ENCODE measurements at places on chromosomes 2 and 18. TPM values are rescaled to one million over a fixed set of nuclear protein-coding genes. Genes with fewer than 3 reads are reported as not detected.

GRCh38 chr2:235493402-235493774 is 455 bp upstream of the AGAP1 start:
- H3K27me3 ChIP-seq: no peaks in the 10 kb centered on the region
- H3K4me1 ChIP-seq: peaks cover 3% of the 10 kb centered on the region
- DNase-seq: no peak

DNA sequence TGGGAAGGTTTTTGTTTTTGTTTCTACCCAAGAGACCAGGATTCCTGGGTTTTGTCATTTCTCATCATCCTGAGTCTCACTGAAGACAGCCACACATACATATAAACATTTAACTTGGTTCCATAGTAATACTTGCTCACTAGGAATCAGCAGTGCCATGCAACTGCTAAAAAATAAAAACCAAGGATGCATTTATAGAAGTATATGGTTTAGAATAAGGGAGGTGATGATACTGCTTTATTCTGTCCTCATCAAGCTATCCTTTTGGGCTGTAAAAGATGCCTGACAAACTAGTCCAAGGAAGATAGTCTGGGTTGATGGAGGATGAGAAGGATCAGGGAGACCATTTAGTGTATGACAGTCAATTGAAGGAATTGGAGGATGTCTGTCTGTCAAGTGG is 740 bp downstream of the SPATA3 start:
- DNase-seq: no peak
- no peaks in the 10 kb centered on the region for H3K4me1 ChIP-seq

GRCh38 chr2:143690235-143690634 is 561.0 kb downstream of the ARHGAP15 start:
- H3K4me1 ChIP-seq: no peaks in the 10 kb centered on the region
- no peak for DNase-seq
- no peak overlapping the region for H3K27ac ChIP-seq
- no peak overlapping the region for H3K4me3 ChIP-seq
- H3K27me3 ChIP-seq: no peaks in the 10 kb centered on the region
- no peaks in the 10 kb centered on the region for H3K36me3 ChIP-seq

- no peak overlapping the region for H3K27ac ChIP-seq
- no peaks in the 10 kb centered on the region for H3K4me1 ChIP-seq
- DNase-seq: no peak
- H3K36me3 ChIP-seq: no peaks in the 10 kb centered on the region
- H3K4me3 ChIP-seq: no peak overlapping the region
Observed at GRCh38 chr2:54891909-54892308, 158.3 kb downstream of the RTN4 start.

DNA sequence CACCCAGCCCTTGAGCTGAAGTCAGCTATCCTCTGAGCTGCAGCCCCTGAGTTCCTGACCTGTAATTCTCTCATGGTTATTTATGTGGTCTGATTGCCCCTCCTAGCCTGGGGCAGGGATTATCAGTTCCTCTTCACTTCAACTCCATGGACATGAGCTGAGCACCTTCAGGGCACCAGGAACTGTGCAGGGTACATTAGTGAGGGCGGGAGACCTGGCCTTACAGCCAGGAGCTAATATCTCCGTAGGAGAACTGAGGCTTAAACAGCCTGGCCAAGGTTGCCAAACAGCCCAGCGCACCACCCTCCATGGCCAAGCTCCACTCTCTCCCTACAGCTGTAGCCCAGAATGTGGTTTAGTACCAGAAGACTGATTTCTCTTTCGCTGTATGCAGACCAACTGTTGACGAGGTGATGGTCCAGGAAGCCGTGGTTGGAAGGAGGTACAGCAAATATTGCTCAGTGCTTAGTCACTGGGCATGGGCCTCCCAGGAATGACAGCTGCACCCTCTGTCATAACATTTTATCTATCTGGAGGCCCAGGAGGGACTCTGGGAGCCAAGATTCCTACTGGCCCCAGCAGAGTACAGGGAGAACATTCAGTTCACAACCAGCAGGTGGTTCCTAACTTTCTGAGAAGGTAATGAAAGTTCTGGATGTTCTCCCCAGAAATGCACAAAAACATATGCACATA is 228.7 kb upstream of the SIX2 start:
- peaks cover 3% of the 10 kb centered on the region for H3K4me1 ChIP-seq
- H3K27ac ChIP-seq: no peak overlapping the region
- no peak for DNase-seq
- H3K36me3 ChIP-seq: no peaks in the 10 kb centered on the region
- H3K4me3 ChIP-seq: no peak overlapping the region
- H3K27me3 ChIP-seq: no peaks in the 10 kb centered on the region

GRCh38 chr2:220296174-220296573 is 668.7 kb downstream of the SLC4A3 start:
- no peak overlapping the region for H3K4me3 ChIP-seq
- no peaks in the 10 kb centered on the region for H3K4me1 ChIP-seq

- no peak overlapping the region for H3K27ac ChIP-seq
- H3K4me3 ChIP-seq: no peak overlapping the region
- no peaks in the 10 kb centered on the region for H3K36me3 ChIP-seq
- DNase-seq: no peak
- no peaks in the 10 kb centered on the region for H3K27me3 ChIP-seq
Observed at GRCh38 chr18:54558609-54559585, 32.1 kb upstream of the DYNAP start.

DNA sequence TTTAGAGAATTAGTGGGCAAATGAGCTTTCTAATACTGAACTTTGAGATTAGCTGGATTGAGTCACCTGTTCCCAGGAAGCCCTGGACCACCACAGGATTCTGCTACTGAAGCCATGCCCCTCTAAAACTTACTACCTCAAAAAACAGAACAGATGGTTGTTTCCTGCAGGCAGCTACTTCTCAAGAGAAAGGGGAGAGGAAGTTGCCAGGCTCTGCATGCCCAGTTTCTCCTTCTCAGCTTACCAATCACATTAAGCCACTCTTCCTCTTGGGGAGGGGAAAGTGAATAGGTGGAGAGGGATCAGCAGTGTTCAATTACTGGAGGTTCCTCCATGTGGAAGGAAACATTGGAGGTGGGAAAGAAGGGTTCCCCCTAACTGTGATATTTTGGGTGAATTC is 24.9 kb upstream of the C1GALT1C1L start:
- H3K4me3 ChIP-seq: no peak overlapping the region
- no peaks in the 10 kb centered on the region for H3K27me3 ChIP-seq
- H3K27ac ChIP-seq: no peak overlapping the region
- peaks cover 3% of the 10 kb centered on the region for H3K4me1 ChIP-seq
- no peaks in the 10 kb centered on the region for H3K36me3 ChIP-seq

DNA sequence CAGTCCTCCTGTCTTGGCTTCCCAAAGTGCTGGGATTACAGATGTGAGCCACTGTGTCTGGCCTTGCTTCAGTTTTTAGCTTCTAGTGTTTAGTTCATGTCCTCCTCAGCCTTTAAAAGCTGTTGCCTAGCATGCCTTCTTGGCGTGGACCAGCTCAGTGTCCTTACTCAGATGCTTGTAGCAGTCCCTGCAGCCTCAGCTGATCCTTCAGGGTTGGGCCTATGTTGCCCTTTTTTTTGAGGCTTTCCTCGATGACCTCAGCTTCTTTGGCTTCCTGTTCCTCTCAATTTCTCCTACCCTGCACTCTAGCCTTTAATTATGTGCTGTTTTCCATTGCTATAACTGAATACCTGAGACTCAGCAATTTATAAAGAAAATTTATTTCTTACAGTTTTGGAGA is 57.7 kb downstream of the TANC1 start:
- no peaks in the 10 kb centered on the region for H3K27me3 ChIP-seq
- no peak overlapping the region for H3K27ac ChIP-seq
- DNase-seq: no peak

DNA sequence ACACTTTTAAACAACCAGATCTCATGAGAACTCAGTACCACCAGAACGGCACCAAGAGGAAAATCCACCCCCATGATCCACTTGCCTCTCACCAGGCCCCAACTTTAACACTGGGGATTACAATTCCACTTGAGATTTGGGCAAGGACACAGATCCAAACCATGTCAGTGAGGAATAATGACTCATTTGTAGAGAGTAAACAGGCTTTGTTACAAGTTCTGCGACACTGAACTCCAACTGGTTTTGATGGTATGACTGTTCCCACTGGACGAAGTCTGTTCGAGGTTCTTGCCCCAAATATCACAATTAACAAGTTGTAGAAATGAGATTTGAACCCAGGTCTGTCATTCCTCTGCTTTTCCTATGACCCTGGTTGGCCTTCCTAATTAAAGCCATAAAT is 718.1 kb upstream of the ID2 start:
- no peaks in the 10 kb centered on the region for H3K36me3 ChIP-seq
- DNase-seq: no peak
- no peaks in the 10 kb centered on the region for H3K27me3 ChIP-seq
- H3K4me1 ChIP-seq: no peaks in the 10 kb centered on the region
- no peak overlapping the region for H3K4me3 ChIP-seq

GRCh38 chr2:216632346-216632951 is 771 bp upstream of the IGFBP2 start:
- no peak overlapping the region for H3K4me3 ChIP-seq
- DNase-seq: no peak
- no peaks in the 10 kb centered on the region for H3K36me3 ChIP-seq
- H3K4me1 ChIP-seq: peaks cover 11% of the 10 kb centered on the region
- no peaks in the 10 kb centered on the region for H3K27me3 ChIP-seq
- no peak overlapping the region for H3K27ac ChIP-seq

DNA sequence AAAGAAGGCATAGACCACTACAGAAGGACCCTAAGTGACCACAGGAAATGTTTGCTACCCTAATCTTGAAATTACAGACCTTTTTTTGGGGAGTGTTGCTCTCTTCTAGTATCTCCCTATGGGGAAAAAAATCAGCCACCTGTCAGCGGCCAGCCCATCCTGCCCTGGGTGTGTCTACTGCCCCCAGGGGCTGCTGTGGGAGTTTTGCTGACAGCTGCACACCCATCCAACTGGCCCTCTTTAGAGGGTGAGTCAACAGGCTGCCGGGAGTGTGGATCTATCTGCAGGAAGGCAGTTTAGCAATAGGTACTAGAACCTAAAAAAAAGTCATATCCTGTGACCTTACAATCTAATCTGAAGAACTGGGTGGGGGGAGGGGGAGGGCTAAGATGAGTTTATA is 796 bp upstream of the DYSF start:
- H3K27me3 ChIP-seq: no peaks in the 10 kb centered on the region
- no peaks in the 10 kb centered on the region for H3K36me3 ChIP-seq
- no peak overlapping the region for H3K4me3 ChIP-seq
- H3K27ac ChIP-seq: no peak overlapping the region
- no peaks in the 10 kb centered on the region for H3K4me1 ChIP-seq
- no peak for DNase-seq

GRCh38 chr2:47720036-47720435 is 62.9 kb upstream of the MSH6 start:
- DNase-seq: no peak
- no peak overlapping the region for H3K27ac ChIP-seq
- H3K27me3 ChIP-seq: no peaks in the 10 kb centered on the region
- H3K36me3 ChIP-seq: no peaks in the 10 kb centered on the region
- no peaks in the 10 kb centered on the region for H3K4me1 ChIP-seq

DNA sequence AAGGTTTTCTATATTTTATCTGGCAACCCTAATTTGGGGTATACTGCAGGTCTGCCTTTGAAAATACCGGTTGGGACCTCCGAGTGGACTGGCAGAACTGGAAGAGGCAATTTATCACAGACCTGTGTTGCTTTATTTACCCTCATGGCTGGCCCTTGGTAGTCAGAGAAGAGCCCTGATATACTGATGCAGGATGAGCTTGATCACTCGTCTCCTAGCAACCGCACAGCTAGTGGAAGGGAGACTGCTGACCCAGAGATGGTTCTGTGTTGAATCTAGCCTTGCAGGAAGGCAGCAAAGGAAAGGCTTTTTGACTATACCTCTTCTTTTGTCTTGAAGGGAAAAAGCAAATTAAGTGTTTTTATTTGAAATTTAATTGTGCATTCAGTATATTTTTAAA is 154.7 kb downstream of the EML6 start:
- no peaks in the 10 kb centered on the region for H3K36me3 ChIP-seq
- H3K27ac ChIP-seq: no peak overlapping the region
- no peak overlapping the region for H3K4me3 ChIP-seq
- peaks cover 1% of the 10 kb centered on the region for H3K4me1 ChIP-seq
- no peak for DNase-seq
- H3K27me3 ChIP-seq: no peaks in the 10 kb centered on the region

- no peak overlapping the region for H3K4me3 ChIP-seq
- no peaks in the 10 kb centered on the region for H3K4me1 ChIP-seq
- H3K36me3 ChIP-seq: no peaks in the 10 kb centered on the region
Observed at GRCh38 chr2:104092886-104093285, 761.0 kb upstream of the POU3F3 start.

DNA sequence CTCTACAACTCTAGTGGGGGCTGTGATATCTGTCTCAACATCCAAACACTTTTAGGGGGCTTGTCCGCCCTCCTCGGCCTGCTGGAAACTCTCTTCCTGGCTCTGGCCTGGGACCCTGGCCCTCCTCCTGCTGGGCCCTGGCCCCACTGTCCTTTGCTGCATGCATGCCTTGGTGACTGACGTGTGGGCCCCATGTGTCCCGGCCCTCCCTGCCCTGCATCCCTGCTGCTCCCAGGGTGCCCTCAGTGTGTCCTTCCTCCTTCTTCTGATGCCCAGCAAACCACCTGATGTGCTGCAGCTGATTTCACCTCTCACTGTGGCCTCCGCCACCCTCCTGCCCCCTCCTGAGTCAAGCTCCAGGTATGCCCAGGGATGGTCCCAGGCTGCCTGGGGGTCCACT is 101.7 kb downstream of the SEPTIN10 start:
- no peak overlapping the region for H3K4me3 ChIP-seq
- H3K4me1 ChIP-seq: peaks cover 10% of the 10 kb centered on the region
- no peaks in the 10 kb centered on the region for H3K27me3 ChIP-seq
- H3K36me3 ChIP-seq: no peaks in the 10 kb centered on the region

- no peak overlapping the region for H3K4me3 ChIP-seq
- no peaks in the 10 kb centered on the region for H3K4me1 ChIP-seq
- H3K27me3 ChIP-seq: no peaks in the 10 kb centered on the region
- no peak overlapping the region for H3K27ac ChIP-seq
- no peaks in the 10 kb centered on the region for H3K36me3 ChIP-seq
Observed at GRCh38 chr2:101401326-101401665, 14.0 kb upstream of the CREG2 start.

- no peak overlapping the region for H3K4me3 ChIP-seq
- peaks cover 5% of the 10 kb centered on the region for H3K4me1 ChIP-seq
- no peak for DNase-seq
- H3K36me3 ChIP-seq: no peaks in the 10 kb centered on the region
- H3K27me3 ChIP-seq: no peaks in the 10 kb centered on the region
Observed at GRCh38 chr2:200318940-200319435, 12.5 kb downstream of the SPATS2L start.

GRCh38 chr2:193695367-193695766 is 1500.6 kb upstream of the TMEFF2 start:
- H3K27ac ChIP-seq: no peak overlapping the region
- H3K4me1 ChIP-seq: no peaks in the 10 kb centered on the region
- no peak for DNase-seq
- no peaks in the 10 kb centered on the region for H3K27me3 ChIP-seq
- no peak overlapping the region for H3K4me3 ChIP-seq

Gene IKZF2
- polyA plus RNA-seq: 1.8 TPM

Gene LYPD6B
- polyA plus RNA-seq: 0.17 TPM

Gene SAG
- not detected for polyA plus RNA-seq

Gene ANAPC1
- polyA plus RNA-seq: 7.6 TPM

Gene ATF2
- 21.4 TPM for polyA plus RNA-seq

Gene TMEM150A
- 7.0 TPM for polyA plus RNA-seq

Gene SPAG16
- 27.9 TPM for polyA plus RNA-seq

Gene PRKCE
- polyA plus RNA-seq: 4.8 TPM

Gene SKOR2
- polyA plus RNA-seq: 0.01 TPM

Gene ATP6V1C2
- 0.40 TPM for polyA plus RNA-seq

Gene SRD5A2
- not detected for polyA plus RNA-seq

Gene DNAJC5G
- 0.16 TPM for polyA plus RNA-seq

Gene KATNAL2
- 1.9 TPM for polyA plus RNA-seq

Gene NEB
- 1.4 TPM for polyA plus RNA-seq

Gene GPAT2
- polyA plus RNA-seq: 0.50 TPM

Gene TSGA10
- polyA plus RNA-seq: 3.1 TPM

Gene CCDC121
- 6.1 TPM for polyA plus RNA-seq
